NB4 (cell line): ENCODE measurements at places on chromosomes 4 and X.
A peak's percentile ranks its signal among the peaks of the same experiment; 100 is the strongest.

GRCh38 chr4:88419874-88420273 is 37.0 kb upstream of the HERC5 start:
- DNase-seq, result no peak

- DNase-seq, result no peak
Measured at GRCh38 chrX:136202889-136203288, 48.3 kb downstream of the MAP7D3 start.

DNA sequence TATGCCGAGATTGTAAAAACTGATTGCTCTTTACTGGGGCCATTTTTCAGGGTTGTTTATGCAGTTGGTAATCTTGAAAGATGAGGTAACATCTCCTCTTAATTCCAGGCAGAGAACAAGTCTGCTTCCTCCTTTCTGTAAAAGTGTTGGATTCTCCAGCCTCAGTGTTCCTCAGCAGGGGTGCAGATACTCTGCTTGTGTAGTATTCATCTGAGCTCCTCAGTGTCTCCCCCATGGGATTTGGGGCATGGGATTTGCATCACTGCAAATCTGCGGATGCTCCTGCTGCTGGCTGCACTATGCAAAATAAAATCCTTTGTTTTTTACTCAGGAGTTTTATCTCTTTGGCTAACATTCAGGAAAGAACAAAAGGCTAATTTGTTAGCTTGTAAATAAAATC is 104.9 kb upstream of the ATP8A1 start:
- DNase-seq, result no peak

DNA sequence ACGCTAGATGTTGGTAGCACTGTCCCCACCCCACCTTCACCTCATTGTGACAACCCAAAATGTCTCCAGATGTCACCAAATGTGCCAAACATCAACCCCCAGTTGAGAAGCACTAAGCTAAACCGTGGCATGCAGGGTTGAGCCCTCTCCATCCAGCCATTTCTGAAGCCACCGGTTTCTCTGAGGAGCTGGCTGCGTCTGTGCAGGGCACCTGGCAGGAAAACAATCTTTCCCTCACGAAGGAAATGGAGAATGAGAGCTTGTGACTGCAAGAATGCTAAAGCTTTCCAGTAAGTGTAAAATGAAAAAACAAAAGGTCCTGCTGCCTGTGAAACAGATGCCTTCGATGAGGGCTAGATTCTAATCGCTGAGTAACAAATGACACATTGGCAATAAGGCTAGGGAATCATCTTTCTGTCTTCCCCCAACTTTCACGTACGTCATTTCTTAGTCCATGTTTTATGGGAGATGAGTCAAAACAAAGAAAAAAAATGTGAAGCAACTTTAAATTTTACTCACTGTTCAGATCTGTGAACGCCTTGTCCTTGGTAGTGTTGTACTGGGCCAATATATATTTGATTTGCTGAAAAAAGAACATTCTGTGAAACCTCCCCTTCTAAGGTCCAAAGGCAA is 59.9 kb downstream of the PROM1 start:
- DNase-seq, result no peak

- DNase-seq, result no peak
Measured at GRCh38 chr4:161206528-161207080, 957.2 kb downstream of the FSTL5 start.

- DNase-seq, result peak; percentile 44
Measured at GRCh38 chrX:152635941-152636340, 1.8 kb upstream of the GABRQ start.

- DNase-seq, result peak; percentile 29
Measured at GRCh38 chr4:41360214-41360920, 103.6 kb downstream of the UCHL1 start.

DNA sequence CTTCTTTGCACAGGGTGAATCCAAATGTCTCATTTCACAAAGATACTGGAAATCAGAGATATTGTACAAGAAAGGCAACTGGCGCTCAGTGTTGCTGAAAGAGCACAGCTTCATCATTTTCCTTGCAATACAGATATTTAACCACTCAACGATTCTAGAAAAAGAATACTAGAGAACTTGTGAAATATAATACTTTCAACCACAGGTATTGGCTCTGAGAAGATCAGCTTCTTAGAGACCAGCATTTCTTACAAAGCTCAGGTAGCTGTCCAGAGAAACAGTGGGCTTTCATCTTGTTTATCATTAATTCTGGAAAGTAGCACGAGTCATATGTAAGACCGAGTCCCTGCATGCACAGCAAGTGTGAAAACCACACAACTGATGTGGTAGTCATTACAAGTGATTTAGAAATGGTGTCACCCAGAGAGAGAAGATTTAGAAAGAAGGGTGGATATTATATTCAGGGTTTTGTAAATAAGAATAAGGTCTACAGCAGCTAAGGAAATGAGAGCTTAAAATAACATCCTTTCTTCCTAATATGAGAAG is 7.8 kb upstream of the PPARGC1A start:
- DNase-seq, result no peak

DNA sequence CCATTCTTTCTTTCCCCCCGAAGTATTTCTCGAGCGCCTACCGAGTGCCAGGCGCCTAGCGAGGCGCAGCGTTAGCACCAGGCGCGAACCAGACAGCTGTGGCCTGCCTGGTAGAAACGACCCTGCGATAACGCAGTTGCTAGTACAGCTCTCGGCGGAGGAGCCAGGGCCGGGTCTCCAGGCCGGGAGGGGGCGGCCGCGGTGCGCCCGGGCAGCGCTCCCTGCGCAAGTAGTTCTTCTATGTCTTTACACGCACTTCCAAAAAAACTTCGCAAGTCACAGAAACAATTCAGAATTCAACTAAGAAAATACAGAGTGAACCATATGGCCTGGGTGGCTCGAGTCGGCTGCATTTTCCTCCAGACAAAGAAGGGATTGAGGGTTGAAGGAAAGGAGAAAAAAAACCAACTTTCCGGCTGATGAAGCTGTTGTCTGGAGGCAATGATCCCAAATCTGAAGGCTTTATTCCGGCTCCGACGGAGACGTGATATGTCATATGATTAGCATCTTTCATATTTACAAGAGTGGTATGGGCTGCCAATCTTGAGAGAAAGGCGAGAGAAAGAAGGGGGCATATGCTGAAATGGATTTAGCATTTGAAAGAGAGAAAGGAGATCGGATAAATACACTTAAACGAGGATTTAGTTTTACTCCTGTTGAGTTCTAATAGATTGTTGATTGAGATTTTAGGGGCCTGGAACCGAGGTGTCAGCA is 7.2 kb upstream of the NEUROG2 start:
- peak; percentile 80 for DNase-seq

- DNase-seq, result peak; percentile 61
Measured at GRCh38 chr4:138182838-138183426, 59.2 kb downstream of the SLC7A11 start.

DNA sequence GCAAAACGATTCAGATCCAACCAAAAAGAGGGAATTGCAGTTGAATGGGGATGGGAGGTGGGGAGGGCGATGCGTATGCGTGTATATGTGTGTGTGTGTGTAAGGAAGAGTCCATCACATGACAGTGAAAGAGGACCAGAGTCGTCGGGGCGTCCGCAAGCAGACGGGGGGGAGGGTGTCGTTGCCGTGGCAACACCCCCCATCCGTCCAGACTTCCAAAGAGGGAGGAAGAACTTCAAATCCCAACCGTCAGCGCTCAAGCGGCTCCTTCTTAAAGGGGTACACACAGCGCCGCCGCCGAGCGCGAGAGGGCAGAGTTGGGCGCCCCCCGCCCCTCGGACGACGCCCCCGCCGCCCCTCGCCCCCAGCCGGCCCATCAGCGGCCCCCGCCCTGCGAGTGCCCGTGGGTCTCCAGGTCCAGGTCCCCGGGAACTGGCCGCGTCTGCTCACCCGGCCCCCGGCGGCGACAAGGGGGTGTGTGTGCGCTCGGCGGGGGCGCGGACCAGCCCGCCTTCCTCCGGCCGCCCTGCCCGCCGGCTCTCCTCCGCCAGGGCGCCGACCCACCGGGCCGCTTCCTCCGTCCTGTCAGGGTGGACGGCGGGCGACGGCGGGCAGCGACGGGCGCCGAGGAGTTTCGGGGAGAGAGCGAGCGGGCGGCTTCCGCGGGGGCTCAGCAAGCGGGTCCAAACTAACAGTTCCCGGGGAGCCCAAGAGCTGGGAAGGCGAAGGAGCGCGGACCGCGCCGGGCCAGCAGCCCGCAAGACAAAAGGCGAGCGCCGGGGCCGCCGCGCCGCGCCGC is 685 bp downstream of the LCORL start:
- DNase-seq, result peak; percentile 89

DNA sequence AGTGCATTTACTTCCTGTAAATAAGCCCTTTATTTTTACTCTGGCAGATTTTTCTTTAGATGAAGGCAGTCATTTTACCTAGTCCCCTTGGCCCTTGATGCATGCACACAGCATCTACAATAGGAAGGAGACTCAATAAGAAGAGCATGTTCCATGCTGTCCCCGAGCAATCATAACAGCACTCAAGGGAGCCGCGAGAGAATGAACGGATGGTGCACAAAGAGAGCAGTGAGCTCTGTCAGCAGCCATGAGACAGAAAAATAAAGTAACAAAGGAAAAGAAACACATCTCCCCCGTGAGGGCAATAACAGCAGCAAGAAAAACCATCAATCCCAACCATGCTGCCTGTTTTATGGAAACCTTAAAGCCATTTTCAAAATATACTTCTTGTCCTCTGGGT is 11.9 kb downstream of the SMIM31 start:
- no peak for DNase-seq

DNA sequence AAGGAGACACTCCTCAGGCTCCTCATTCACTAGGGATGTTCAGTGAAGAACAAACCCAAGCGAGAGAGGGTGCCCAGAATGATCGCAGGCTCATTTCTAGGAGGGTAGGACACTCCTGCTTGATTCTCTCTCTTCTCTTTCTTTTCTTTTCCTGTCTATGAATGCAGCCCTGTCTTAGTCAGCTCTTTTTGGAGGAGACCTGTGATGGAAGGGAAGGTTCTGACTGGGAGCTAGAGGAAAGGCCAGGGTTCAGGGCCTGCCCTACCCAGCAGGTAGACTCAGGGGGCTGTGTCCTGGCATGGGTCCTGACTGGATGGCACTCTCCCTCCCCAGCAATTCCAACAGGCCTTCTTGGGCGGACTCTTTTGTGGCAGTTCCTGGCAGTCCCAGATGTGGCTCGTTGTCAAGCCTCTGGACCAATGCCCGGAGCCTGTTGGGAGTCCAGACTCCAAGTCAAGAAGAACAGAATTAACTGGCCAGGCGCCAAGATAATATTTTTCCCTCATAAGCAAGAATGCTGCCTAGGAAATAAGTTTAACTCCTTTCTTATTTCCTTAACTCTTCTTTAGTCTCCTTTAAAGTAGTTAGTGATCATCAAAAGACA is 139.4 kb upstream of the SCML1 start:
- DNase-seq, result no peak

- DNase-seq, result no peak
Measured at GRCh38 chrX:118660085-118660484, 67.3 kb upstream of the IL13RA1 start.

DNA sequence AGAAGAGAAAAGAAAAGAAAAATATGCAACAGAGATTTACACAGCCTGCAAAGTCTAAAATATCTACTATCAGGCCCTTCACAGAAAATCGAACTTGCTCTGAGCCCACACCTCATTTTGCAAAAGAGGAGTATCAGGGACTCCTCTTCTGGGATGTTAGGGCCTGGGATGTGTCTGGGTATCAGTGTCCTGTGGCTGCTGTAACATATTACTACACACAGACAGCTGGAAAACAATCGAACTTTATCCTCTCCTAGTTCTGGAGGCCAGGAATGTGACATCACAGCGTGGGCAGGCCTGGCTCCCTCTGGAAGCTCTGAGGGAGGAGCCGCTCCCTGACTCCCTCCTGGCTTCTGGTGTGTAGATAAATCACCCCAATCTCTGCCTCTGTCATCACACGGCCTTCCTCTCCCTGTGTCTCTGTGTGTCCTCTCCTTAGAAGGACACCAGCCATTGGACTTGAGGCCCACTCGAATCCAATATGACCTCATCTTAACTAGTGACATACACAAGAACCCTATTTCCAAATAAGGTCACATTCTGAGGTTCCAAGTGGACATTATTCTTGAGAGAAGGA is 52.9 kb downstream of the PPP2R2C start:
- no peak for DNase-seq

- DNase-seq, result peak; percentile 31
Measured at GRCh38 chrX:140141444-140142029, 176.2 kb upstream of the CXorf66 start.
